ENCODE measurements at places on chromosomes 1 and 21.
A peak's percentile ranks its signal among the peaks of the same experiment; 100 is the strongest.

DNA sequence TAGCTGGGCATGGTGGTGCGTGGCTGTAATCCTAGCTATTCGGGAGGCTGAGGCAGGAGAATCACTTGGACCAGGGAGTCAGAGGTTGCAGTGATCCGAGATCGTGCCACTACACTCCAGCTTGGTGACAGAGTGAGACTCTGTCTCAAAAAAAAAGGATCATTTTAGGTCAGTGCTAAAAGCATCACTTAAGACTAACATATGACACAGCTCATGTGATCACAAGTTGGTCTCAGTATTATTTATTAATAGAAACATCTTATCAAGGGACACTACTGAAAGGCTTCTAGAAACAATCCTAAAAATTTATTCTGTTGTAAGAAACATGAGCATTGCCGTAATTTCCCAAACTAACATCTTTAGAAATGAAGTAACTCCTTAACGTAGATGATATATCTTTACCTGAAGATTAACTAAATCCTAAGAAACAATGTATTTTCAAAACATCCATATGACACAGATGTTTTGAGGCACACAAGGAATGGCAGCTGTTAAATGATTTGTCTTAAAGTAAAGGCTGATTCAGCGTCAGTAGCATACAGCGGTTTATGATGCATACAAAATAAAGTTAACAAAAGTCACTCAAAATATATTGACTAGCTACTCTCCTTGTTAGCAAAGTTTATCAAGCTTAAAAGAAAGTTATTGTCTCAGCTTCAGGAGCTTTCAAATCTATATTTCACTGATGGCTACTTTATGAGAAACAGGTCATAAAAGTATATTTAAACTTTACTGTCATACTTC lies 2.6 kb downstream of the NIBAN1 start:
- DNase-seq, result no peak

GRCh38 chr1:61448914-61449313 lies 276.0 kb downstream of the TM2D1 start:
- no peak for DNase-seq

GRCh38 chr1:228341814-228342626 lies 64.6 kb downstream of the TRIM11 start:
- no peak for DNase-seq

GRCh38 chr1:47709019-47709871 lies 271.4 kb downstream of the FOXD2 start:
- peak; percentile 34 for DNase-seq

- DNase-seq, result no peak
These were observed 10.9 kb downstream of the TMPRSS2 start for GRCh38 chr21:41497008-41497407.

GRCh38 chr1:9539829-9540550 lies 725 bp downstream of the SLC25A33 start:
- DNase-seq, result peak; percentile 67

GRCh38 chr1:225881081-225881958 lies 860 bp downstream of the TMEM63A start:
- peak; percentile 43 for DNase-seq

DNA sequence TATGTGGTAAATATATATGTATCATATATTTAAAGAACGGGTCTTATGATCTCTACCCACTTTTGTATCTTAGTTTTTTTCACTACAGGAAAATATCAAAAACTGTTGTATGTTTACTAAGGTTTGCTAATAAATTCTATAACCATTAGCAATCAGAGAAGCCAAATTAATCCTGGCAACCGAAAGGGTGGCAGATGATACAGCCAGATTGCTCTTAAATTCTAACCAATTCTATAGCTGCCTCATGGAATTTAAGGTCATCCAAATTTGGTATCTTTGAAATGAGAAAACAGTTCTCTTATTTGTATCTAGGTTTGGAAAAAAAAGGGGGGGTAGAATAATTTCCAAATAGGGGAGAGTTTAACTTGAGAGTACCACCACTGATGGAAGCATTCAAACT lies 591.2 kb downstream of the SMYD3 start:
- no peak for DNase-seq

GRCh38 chr1:228297822-228298221 lies 90.0 kb downstream of the OBSCN start:
- no peak for DNase-seq

GRCh38 chr21:42474043-42474831 lies 21.8 kb downstream of the RSPH1 start:
- DNase-seq, result peak; percentile 83

DNA sequence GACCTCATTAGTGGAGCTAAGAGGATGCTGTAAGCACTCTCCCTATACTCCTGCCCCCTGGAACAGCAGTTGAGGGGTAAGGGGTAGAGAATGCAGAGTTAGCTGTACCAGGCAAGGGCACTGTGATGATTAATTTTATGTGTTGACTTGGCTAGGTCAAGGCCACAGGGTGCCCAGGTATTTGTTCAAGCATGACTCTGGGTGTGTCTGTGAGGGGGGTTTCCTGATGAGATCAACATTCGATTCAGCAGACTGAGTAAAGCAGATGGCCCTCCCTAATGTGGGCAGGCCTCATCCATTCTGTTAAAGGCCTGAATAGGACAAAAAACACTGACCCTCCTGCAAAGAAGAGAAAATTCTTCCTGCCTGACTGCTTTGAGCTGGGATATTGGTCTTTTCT lies 110.8 kb downstream of the KCND3 start:
- no peak for DNase-seq

DNA sequence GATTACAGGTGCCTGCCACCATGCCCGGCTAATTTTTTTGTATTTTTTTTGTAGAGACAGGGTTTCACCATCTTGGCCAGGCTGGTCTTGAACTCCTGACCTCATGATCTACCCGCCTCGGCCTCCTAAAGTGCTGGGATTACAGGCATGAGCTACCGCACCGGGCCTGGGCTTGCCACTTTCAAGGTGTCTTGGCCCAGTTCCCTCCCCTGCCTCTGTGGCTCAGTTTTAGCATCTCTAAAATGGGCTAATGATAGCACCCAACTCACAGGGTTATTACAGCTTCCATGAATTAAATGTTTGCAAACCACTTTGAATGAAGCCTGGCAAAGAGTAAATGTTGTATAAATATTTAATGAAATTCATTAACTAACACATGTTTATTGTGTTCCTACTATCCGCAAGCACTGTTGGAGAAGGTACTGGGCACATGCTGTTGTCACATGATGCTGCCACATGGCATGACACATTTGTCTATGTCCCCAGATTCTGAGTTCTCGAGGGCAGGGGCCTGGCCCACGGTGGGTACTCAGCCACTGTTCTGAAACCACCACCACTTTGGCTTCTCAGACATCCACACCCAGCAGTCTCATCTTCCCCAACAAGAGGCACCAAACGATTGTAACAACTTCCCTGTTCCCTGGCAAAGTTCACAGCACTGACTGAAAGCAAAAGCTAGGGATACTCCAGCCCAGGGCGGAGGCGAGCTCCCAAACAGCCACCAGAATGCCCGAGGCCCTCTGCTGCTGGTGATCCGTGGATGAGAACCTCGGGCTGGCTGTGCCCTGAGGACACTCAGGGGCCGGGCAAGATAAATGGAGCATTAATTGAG lies 9.7 kb downstream of the IFFO2 start:
- no peak for DNase-seq

GRCh38 chr1:118136187-118136941 lies 48.7 kb downstream of the SPAG17 start:
- peak; percentile 41 for DNase-seq

- no peak for DNase-seq
These were observed 50.9 kb upstream of the KCNJ15 start for GRCh38 chr21:38205940-38206339.

DNA sequence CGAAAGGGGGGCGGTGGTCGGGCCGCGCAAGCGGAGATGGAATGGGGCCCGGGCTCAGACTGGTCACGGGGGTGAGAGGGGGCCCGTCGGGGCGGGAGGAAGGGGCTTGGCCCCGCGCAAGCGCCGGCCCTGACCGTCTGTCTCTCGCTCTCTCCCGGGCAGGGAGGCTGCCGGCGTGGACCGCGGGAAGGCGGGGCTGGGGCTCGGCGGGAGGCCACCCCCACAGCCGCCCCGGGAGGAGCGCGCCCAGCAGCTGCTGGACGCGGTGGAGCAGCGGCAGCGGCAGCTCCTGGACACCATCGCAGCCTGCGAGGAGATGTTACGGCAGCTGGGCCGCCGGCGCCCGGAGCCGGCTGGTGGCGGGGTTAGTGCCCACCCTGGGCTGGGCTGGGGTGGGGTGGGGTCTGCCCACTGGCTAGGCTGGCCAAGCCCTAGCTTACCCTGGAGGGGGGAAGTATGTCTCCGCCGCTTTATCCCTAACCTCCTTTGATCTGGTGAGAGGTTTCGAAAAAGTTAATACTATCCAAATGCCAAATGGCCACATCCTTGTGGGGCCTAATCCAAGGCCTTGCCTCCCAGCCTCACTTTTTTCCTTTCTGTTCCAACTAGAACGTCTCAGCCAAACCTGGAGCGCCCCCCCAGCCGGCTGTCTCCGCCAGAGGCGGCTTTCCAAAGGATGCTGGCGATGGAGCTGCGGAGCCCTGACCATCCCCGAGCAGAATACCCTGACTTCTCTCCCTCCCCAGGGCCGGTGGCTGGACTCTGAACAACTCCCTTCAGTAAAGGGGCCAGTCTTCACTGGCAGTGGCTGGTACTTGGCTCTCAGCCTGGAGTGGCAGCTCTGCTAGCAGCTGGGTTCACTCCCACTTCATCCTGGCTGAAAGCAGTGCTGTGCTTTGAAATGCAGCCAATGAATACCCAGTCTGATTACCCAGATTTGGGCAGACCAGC lies 636 bp upstream of the YRDC start:
- peak; percentile 74 for DNase-seq

DNA sequence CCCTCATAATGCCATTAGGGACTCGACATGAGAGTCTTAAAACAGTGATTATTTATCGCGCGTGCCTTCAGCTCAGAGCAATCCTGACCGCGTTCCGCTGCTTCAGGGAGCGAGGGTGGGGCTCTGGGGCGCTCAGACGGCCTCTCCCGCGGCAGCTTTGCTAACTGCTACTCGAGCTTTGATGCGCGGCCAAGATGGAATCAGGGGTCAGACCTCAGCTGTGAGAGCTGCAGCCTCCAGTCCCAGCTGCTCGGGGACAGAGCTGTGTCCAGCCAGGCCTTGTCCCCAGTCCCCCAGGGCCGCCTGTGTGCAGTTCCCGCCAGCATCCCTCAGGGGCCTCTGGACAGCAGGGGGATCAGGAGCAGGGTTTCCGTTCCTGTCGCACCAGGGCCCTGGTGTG lies 104.6 kb upstream of the TTC34 start:
- DNase-seq, result no peak

DNA sequence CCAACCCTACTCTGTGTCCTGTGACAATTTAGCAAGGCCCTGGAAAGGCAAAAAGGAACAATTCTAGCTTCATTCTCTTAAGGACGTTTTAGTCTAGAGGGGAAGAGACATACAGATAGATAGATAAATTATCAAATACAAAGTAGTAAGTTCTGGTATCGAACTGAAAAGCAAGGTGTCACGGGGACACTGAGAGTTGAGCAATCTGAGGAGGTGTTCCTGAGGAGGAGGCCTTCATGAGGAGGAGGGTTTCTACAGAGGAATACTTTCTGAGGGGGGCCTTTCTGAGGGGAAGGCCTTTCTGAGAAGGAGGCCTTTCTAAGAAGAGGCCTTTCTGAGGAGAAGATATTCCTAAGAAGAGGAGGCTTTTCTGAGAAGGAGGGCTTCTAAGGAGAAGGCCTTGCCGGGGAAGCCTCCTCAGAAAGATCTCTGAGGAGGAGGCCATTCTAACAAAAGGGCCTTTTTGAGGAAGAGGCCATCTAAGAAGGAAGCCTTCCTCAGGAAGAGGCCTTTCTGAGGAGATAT lies 155.9 kb upstream of the COA6 start:
- DNase-seq, result no peak

DNA sequence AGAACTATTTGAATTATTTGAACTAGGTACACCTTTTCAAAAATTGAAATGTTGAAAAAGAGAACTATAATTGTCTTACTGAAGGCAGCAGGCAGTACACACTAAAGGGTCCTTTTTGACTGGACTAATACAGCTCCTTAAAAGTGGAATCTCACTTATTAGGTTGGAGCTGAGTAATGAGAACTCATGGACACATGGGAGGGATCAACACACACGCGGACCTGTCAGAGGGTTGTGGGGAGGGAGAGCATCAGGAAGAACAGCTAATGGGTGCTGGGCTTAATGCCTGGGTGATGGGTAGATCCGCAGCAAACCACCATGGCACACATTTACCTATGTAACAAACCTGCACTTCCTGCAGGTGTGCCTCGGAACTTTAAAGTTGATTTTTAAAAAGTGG lies 145.0 kb downstream of the BRINP2 start:
- DNase-seq, result no peak

DNA sequence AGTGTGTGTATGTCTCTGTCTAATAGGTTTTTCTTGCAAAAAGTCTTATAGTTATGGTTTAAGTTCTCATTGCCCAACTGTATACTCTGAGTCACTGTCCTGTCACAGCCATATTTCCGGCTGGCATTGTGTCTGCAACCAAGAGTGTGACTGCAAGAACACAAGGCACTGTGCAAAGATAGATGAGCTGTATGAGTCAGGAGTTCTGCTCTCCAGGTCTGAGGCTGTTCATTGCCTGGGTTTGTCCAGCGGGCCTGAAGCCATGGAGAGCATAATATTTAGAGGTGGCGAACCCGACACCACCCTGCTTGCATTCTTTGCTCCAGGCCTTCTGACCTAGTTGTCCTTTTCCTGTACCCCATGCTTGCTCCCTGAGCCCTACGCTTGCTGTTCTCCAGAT lies 50.9 kb upstream of the CNIH3 start:
- peak; percentile 83 for DNase-seq

- no peak for DNase-seq
These were observed 121.7 kb downstream of the SIPA1L2 start for GRCh38 chr1:232508130-232508701.

- DNase-seq, result no peak
These were observed 13.9 kb downstream of the DNAJC6 start for GRCh38 chr1:65323246-65323645.

- no peak for DNase-seq
These were observed 26.9 kb downstream of the INAVA start for GRCh38 chr1:200921571-200922110.

DNA sequence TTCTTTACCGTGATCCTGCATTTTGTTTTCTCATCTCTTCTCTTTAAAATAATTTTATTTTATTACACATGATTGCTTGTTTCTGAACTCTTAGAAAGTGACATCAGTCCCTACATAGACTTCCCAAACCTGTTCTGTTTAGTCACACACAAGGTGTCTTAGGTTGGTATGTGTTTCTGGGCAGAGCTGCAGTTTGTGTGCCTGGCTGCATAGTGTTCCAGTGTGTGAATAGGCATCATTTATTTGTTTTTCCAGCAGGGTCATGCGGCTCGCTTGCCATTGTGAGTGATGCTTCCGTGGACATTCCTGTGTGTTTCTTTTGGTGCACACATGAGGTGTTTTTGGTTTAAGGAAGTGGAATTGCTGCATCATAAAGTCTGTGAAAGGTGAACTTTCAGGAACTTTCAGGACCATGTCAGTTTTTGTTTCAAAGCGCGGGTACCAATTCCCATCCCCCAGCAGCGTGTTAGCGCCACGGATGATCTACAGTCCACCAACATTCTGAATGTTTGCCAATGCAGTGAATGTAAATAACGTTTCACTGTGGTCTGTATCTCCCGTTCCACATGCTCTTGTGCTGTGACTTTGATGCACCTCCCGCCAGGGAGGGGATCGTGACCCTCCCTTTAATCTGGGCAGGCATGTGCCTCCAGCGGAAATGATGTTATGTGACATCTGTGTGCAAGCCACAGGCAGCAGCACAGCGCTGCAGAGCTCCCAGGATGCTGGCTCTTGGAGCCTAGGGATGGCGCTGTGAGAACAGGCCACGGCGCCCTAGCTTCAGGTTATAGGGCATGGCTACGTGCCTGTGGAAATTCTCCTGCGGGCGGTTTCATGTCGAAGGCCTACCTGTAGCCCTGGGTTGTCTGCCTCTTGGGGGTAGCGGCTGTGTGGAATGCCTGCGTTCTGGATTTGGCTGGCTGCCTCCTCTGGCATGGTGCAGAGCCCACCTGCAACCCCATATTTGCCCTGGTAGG lies 144.6 kb upstream of the COL6A1 start:
- no peak for DNase-seq

Measured in RWPE1 (cell line).